Activated CD8-positive, alpha-beta memory T cell treated with anti-CD3 and anti-CD28 coated beads for 48 hours (primary cell): ENCODE measurements at places on chromosomes 16 and 17.
A peak's percentile ranks its signal among the peaks of the same experiment; 100 is the strongest.

DNA sequence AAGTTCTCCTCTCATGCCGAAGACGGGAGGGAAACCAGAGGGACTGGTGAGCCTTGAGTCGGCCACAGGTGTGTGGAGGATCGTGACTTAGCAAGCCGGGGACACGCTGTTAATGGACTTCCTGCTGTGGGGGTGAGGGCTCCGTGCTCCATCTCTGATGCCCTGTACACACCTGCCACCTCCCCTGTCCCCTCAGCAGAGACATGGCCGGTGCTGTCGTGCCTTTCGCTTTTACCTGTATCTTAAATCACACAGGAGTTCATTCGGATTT is 75.9 kb upstream of the ZNF750 start:
- no peak for DNase-seq

DNA sequence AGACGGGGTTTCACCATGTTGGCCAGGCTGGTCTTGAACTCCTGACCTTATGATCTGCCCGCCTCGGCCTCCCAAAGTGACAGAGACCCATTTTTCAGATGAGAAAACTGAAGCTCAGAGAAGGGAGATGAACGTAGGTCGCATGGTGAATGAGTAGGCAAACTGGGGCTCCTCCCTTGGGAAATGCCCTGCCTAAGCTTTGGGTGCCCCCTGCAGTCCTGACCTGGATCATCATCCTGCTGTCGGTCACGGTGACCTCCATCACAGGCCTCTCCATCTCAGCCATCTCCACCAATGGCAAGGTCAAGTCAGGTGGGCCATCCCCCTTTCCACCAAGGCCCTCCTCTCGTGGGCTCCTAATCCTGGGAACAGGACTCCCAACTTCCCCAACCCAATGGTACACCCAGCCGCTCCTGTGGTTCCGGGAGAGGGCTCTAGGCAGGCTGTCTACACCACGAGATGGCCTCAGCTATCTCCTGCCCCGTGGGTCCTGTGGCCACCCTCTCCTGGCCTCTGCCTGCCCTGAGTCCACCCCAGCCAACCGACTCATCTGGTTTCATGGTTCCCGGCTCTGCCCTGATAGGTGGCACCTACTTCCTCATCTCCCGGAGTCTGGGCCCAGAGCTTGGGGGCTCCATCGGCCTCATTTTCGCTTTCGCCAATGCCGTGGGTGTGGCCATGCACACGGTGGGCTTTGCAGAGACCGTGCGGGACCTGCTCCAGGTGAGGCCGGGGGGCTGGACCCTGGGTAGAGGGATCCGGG is 4.7 kb downstream of the SLC12A3 start:
- no peak for DNase-seq

- DNase-seq: peak; percentile 40
These were observed 681 bp downstream of the XPO6 start for GRCh38 chr16:28210979-28211588.

DNA sequence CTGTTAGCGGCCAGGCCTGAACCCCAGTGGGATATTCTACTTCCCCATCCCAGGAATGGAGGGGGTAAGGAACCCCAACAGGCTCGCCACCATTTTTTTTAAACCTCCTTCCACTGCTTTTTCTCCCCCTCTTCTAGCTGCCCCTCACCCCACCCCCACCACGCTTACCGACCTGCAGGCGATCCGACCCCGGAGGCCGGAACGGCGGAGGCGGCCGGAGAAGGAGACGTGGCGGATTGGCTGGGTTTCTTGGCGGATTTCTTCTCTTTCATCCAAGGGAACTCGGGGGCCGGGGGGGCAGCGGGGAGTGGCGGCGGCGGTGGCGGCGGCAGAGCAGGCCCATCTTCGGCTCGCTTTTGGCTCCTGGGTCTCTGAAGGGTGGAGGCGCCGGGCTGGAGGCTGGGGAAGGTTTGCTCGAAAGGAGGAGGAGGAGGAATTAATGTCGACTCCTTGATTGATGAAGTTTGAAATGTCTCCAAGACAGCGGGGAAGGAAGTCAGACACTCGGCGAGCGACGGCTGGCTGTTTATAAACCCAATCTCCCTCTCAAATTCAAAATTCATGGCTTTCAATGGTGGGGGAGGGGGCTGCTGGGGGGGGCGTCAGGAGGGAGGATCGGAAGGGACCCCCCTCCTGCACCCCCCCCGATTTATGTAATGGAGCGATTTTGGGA is 424 bp downstream of the HOXB2 start:
- DNase-seq: no peak

- DNase-seq: no peak
These were observed 32.6 kb downstream of the SHISA6 start for GRCh38 chr17:11273596-11273995.

GRCh38 chr16:81493755-81494433 is 49.3 kb downstream of the CMIP start:
- peak; percentile 14 for DNase-seq

GRCh38 chr16:52727441-52727840 is 180.5 kb upstream of the TOX3 start:
- no peak for DNase-seq

- DNase-seq: no peak
These were observed 331.0 kb upstream of the CCL2 start for GRCh38 chr17:33924104-33924503.

GRCh38 chr16:22945361-22945760 is 131.4 kb downstream of the HS3ST2 start:
- DNase-seq: no peak

DNA sequence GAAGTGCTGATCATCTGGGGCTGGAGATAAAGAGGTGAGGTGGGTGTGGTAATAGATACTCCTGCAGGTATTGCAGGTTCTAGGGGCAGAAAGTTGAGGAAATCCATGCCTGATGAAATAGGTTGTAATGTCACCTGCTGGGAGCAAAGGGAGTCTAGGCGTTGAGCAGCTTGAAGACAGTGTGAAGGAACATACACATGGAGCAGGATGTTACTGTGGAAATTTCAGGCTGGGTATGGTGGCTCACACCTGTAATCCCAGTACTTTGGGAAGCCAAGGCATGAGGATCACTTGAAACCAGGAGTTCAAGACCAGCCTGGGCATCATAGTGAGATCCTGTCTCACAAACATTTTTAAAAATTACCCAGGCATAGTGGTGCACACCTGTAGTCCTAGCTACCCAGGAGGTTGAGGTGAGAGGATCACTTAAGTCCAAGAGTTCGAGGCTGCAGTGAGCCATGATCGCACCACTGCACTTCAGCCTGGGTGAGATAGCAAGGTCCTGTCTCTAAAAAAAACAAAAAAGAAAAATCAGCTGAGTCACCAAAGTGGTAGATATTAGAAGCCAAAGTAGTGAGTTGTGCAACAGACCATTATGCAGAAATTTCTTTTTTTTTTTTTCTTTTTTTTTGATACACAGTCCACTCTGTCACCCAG is 9.1 kb upstream of the CRYBA1 start:
- no peak for DNase-seq

GRCh38 chr17:52410781-52411180 is 252.3 kb upstream of the CA10 start:
- no peak for DNase-seq

DNA sequence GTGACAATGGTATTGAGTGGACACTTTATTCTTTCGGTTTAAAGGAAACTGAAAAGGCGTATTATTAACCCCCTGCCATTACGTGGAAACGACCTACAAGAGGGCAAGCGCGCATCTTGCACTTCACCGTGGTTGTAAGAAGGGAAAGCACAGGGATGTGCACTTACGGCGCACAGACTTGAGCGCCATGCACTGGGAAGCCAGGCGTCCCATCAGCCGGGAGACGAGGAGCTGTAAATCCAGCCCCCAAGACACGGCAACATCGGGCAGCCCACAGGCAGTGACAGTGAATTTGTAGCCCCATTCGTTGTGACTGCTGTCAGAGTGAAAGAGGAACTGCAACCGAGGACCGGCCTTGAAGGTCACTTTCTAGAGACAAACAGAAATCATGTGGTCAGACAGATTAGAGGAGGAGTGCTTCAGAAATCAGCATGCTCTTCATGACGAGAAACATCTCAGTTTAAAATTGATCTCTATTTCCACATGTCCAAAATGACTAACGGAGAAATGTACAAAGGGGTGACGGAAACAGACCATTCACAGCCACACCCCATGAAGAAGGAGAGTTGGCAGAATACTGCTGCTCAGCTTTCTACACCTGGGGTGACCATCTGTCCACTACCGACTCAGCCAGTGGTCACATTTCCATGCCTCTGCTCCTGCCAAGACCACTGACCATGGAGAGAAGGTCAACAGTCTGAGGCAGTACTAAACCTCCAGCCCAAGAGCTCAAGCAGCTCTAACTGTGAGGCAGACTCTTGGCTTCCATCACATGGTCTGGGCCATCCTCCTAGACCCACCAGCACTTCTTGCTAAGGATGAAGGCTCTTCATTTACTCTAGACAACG is 68.6 kb downstream of the ZZEF1 start:
- DNase-seq: no peak

DNA sequence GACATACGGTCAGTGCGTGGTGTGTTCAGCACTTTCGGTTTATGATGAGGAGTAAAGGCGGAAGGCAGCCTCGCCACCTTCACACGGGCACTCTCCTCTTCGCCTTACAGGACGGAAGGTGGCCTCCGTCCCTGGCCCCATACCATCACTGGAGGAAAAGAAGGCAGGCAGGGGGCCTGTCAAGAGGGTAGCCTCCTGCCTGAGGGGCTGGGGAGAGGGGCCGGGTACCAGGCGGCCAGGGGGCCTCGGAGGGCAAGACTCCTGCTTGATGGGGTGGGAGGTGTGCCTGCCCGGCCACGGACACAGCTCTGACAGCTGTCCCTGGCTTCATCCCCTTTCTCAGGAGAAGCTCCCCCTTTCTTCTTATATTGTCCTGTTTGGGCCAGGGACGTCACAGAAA is 15.6 kb upstream of the SLC38A8 start:
- no peak for DNase-seq

GRCh38 chr16:56600398-56600999 is 7.9 kb upstream of the MT2A start:
- DNase-seq: no peak

- DNase-seq: no peak
These were observed 11.4 kb upstream of the SLC4A1 start for GRCh38 chr17:44279346-44279665.

DNA sequence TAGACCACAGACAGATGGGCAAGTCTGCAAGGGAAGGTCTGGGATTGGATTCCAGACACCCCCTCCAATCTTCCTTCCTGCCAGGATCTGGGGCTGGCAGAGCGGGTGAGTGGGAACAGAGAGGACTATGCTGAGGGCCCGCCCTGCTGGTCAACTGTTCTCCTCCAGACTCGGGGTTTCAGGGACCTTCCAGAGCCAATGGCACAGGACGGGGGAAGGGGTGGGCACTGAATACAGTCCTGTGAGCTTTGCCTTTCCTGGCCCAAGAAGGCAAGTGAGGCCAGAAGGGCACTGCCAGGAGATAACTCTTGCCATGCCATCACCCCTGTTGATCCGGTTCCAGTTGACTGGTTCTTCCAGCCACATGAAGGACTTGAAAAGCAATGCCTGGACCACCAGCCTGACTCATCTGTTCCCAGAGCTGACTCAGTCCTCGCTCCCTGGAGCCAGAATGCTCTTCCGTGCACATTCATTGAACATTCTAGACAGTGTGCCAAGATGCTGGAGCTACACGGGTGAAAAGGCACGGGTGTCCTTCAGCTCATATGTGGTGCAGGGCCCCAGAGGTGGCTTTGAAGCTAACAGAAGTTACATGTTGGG is 533 bp upstream of the MEFV start:
- no peak for DNase-seq

DNA sequence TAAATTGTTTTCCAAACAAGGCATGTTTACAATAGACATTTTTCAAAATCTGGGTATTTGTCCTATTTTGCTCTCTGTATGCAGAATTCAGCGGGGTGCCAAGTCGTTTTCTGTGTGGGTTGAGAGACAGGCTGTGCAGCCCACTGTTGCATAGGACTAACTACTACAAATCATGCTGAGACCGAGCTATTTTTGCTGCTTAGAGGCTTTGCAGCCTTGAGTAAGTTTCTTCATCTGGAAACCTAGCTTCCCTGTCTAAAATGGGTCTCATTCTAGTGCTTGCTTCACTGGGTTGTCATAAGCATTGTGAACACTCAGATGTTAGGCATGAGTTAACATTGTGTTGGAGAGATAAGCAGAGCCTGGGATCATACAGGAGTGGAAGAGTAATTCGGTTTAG is 1.3 kb downstream of the PRPSAP2 start:
- DNase-seq: no peak

DNA sequence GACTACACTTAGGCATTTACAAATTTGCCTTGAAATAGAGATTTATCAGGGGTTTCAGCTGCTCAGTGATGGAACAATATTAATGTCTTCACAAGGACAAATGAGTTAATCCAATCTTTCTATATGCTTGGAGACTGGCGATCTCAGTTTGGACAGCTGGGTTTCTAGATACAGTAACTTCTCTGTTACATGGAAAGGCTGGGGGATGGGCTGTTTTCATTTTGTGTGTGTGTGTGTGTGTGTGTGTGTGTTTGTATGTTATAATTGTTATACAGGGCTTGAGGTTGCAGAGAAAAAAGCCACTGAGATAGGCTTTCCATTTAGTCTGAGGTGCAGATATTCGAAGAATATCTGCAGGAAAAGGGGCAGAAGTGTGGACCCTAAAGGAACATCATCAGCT is 359.3 kb upstream of the SALL1 start:
- DNase-seq: no peak

- no peak for DNase-seq
These were observed 331.4 kb upstream of the CDH5 start for GRCh38 chr16:66035096-66035495.

- DNase-seq: no peak
These were observed 31.4 kb downstream of the TEX2 start for GRCh38 chr17:64231567-64232141.

- DNase-seq: no peak
These were observed 3.8 kb downstream of the SNX29 start for GRCh38 chr16:11980136-11980844.

DNA sequence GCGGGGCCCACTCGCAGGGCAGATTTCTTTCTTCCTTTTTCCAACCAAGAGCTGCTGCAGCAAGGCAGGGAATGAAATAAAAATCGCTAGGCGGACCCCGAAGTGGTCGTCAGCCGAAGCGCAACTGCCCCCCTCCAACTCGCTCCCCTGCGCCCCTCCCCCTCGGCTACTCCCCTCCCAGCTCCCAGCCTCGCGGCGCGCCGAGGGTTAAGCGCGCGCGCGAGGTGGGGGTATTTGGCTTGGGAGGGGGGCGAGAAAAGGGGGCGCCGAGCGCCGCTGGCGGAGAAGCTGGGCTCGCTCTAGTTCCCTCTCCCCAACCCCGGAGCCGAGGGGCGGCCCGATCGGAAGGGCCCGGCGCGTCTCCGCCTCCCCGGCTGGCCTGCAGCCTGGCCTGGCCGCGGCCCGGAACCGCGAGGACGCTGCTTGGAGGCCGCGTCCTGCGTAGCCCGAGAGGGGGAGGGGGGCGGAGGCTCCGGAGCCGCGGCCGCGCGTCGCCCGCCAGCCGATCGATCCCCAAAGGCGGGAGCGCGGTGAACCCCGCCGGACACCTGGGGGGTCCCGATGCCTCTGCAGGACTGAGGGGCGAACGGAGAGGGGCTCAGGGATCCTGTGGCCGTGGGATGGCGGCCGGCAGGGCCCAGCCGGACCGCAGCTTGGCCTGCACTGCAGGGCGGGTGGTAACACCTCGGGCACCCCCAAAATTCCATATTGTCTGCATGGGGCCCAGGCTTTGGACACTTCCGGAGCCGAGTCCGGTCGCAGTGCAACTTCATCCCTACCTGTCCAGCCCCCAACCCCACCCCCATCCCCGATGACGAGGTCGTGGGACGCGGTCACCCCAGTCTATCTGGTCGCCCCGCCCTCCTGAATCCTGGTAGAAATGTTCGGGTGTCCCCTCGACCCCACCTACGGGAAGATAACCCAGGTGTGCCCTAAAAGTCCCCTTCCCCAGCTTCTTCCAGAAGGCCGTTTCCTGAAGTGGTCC is 4.9 kb upstream of the CBX4 start:
- DNase-seq: no peak

GRCh38 chr17:40411821-40412220 is 5.9 kb downstream of the TOP2A start:
- DNase-seq: no peak

- DNase-seq: no peak
These were observed 54.0 kb upstream of the COX10 start for GRCh38 chr17:14015271-14015670.
